Activated naive CD8-positive, alpha-beta T cell treated with anti-CD3 and anti-CD28 coated beads, Interleukin-2, amount 10 ng/mL, durations not matched to agents 7 days and 5 days (primary cell): ENCODE measurements at places on chromosomes 6 and 20. TPM values are rescaled to one million over a fixed set of nuclear protein-coding genes. Genes with fewer than 3 reads are reported as not detected.

The OVOL2 gene
- total RNA-seq = not detected

DNA sequence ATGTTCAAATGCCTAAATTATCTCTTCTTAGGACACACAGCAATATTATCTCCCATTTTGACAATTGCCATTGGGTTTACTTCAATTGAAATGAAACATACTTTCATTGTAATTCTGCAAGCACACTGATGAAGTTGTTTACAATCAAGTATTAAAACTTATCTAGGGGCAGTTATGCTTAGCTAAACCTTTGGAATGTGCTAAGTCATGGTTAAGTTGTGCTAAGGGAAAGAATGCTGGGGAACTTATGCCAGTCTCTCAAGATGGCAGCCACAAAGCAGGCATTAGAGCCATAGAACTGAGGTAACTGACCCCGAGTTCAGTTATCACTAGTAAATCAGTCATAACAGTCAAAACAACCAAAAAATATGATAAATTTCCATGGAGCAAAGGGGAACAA lies 59.1 kb upstream of the NT5E start:
- no peak for DNase-seq
- no peaks in the 10 kb centered on the region for H3K36me3 ChIP-seq
- no peak overlapping the region for H3K4me3 ChIP-seq
- H3K27ac ChIP-seq = no peak overlapping the region
- H3K4me1 ChIP-seq = peaks cover 10% of the 10 kb centered on the region

GRCh38 chr6:2433711-2434110 lies 188.3 kb upstream of the GMDS start:
- H3K4me3 ChIP-seq = no peak overlapping the region
- DNase-seq = no peak
- no peak overlapping the region for H3K27ac ChIP-seq
- no peaks in the 10 kb centered on the region for H3K4me1 ChIP-seq
- H3K27me3 ChIP-seq = no peaks in the 10 kb centered on the region

- H3K27me3 ChIP-seq = no peaks in the 10 kb centered on the region
- DNase-seq = no peak
- H3K4me1 ChIP-seq = peaks cover 27% of the 10 kb centered on the region
Observed at GRCh38 chr20:58403272-58403671, 14.2 kb downstream of the VAPB start.

DNA sequence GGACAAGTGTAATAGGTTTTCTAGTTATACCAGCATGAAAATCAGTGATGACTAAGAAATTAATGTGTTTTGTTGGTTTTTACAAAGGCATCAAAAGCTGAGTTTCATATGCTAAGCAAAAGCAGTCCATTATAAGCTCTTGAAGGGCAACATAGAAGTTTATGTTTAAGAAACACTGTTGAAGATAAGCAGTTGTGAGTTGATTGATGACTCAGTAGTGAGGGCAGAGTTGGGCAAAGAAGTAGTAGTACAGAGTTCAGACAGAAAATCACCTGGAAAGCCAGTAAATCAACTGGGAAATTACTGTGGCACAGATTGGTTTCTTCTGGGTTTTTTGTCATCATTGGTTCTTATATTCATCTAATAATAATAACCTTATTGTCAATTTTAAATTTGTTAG lies 78.0 kb upstream of the SMIM8 start:
- DNase-seq = no peak
- no peaks in the 10 kb centered on the region for H3K27me3 ChIP-seq
- no peak overlapping the region for H3K4me3 ChIP-seq
- no peak overlapping the region for H3K27ac ChIP-seq
- no peaks in the 10 kb centered on the region for H3K4me1 ChIP-seq

DNA sequence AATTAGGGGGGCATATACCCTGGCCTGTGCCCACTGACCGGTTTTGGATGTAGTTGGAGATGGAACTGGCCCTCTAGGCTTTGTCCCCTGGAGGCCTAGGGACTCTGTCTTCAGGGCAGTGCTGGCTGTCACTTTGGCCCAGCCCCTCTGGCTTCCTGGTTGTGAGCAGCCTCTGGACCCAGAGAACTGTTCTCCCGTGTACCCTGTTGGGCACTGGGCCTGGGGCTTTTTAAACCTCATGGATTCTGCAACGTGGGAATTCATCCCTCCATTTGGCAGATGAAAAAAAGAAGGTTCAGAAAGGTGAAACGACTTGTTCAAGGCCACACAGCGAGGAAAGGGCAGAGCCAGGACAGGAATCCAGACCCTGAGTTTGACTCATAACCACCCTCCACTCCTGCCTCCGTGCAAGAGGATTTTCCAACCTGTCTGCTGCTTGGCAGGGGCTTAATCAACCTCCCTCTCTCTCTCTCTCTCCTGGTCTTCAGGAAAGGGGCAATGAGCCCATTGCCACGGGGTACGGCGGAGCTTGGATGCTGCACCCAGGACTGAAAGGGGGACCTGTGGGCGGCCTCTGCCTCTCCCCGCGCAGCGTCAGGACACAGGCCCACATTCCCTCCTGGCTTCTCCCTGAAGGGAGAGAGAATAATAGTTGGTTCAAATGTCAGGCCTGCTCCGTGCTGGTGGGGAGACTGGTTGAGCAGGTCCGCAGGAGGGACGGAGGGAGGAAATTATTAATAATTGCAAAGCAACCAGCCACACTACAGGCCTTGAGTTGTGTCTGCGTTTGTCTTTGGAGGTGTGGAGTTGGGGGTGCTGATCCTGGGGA lies 56.0 kb downstream of the CEBPB start:
- no peaks in the 10 kb centered on the region for H3K36me3 ChIP-seq
- peaks cover 11% of the 10 kb centered on the region for H3K4me1 ChIP-seq
- no peak overlapping the region for H3K4me3 ChIP-seq
- peaks cover 7% of the 10 kb centered on the region for H3K27me3 ChIP-seq
- DNase-seq = no peak

The CCN6 gene
- not detected for total RNA-seq

DNA sequence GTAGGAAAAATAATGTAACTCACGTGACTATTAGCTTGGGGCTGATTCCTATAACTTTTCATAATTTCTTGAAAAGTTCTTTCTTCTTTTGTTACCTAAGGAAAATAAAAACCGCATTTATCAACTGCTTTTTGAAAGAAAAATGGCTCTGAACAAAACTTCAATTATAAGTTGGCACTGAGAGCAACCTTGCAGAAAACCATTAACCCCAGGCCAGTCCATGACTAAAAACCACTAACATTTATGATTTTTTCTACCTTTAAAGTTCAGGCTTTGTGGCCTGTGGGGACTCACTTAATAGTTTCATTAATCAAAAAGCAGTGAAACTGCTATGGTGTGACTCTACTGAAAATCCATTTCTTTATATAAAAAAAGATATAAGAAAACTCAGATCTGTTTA lies 69.1 kb upstream of the SAMHD1 start:
- no peaks in the 10 kb centered on the region for H3K27me3 ChIP-seq
- H3K27ac ChIP-seq = no peak overlapping the region
- H3K36me3 ChIP-seq = peaks cover 47% of the 10 kb centered on the region
- no peak overlapping the region for H3K4me3 ChIP-seq
- no peak for DNase-seq

GRCh38 chr6:39753725-39754045 lies 28.5 kb upstream of the KIF6 start:
- DNase-seq = no peak
- H3K4me1 ChIP-seq = peaks cover 2% of the 10 kb centered on the region
- peaks cover 3% of the 10 kb centered on the region for H3K27me3 ChIP-seq
- no peaks in the 10 kb centered on the region for H3K36me3 ChIP-seq
- no peak overlapping the region for H3K27ac ChIP-seq

DNA sequence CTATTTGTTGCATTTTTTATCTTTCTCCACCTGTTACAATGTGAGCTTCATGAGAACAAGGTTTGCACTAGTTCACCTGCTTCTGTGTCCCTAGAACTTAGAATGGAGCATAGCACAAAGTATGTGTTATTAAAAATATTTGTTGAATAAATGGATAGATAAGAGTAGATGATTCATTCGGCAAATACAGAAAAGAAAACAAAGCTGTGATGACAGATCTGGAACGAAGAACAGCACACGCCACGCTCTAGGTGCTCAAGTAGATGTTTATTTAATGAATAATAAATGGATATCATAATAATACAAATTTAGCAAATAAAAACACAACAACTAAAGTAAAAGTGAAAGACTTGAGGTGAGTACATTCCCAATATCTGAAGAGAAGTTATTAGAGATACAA lies 273.1 kb downstream of the HAO1 start:
- no peak overlapping the region for H3K27ac ChIP-seq
- H3K36me3 ChIP-seq = no peaks in the 10 kb centered on the region
- no peak overlapping the region for H3K4me3 ChIP-seq
- H3K27me3 ChIP-seq = no peaks in the 10 kb centered on the region
- DNase-seq = no peak
- no peaks in the 10 kb centered on the region for H3K4me1 ChIP-seq
